ENCODE measurements at places on chromosomes 11 and 22.

DNA sequence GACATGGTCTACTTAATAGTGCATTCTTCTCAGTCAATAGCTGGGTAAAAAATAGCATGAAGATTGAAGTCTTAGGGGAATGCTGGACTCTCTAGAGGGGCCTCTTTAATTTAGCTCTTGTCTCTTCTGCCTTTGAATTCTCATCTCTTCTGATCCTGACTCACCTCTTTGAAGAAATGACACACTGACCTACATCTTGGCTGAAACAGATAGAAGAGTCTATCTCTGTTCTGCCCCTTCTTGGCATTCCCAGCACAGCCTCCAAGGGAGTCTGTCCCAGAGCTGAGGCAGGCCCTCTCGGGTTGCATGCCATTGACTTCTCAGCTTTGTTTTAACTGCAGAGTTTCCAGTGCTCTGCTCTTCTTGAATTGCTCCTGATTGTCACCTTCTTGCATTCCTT is 55.7 kb downstream of the PTPRJ start:
- DNase-seq, result peak; percentile 20

DNA sequence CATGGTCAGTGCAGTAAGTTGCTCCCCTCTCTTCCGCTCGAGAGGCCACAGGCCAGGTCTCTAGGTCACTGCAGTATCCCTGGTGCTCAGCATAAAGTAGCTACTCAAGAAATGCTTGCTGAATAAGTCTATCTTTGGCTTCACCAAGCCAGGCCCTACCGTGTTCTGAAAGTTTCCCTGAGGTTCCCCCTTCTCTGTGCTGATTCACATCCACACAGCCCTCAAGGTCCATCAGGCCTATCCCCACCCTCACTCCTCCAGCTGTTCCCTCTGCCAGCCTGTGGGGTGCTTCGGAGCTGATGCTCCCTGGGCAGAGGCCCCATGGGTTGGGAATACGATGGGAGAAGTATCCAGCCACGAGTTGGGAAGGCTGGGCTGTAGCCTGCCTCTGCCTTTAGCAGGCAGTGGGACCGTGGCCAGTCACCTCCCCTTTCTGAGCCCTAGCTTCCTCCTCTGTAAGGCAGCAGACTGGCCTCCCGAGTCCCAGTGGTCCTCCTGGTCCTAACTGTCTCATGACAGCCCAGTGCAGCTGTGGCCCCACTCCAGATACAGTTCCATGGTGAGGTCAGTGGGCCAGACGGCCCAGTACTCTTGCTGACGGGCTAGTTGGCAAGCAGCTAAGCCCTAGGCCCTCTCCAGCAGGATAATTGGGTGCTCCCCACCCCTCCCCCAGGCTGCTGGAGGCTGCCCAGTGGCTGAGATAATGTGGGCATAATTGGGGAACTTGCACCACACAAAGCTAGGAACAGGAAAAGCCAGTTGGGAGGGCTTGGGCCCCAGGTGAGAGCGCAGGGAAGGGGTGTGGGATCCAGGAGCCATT is 48.2 kb downstream of the NECTIN1 start:
- DNase-seq, result no peak

DNA sequence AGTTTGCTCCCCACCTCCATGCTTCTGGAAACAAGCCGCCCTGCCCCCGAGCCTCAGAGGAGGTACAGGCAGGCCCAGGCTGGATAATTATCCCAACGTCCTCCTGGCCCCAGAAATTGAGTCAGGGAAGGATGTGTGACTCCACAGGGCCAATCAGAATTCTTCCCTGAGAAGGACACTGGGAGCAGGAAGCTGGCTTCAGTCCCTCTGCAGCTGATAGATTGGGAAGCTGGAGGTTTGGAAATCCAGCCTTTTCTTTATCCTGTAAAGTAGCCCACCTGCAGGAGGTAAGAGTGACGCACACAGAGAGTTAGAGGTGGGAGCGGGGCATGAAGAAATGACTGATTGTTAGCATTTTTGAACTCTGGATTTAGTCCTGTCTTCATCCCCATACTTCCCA is 97.5 kb upstream of the CD82 start:
- no peak for DNase-seq

DNA sequence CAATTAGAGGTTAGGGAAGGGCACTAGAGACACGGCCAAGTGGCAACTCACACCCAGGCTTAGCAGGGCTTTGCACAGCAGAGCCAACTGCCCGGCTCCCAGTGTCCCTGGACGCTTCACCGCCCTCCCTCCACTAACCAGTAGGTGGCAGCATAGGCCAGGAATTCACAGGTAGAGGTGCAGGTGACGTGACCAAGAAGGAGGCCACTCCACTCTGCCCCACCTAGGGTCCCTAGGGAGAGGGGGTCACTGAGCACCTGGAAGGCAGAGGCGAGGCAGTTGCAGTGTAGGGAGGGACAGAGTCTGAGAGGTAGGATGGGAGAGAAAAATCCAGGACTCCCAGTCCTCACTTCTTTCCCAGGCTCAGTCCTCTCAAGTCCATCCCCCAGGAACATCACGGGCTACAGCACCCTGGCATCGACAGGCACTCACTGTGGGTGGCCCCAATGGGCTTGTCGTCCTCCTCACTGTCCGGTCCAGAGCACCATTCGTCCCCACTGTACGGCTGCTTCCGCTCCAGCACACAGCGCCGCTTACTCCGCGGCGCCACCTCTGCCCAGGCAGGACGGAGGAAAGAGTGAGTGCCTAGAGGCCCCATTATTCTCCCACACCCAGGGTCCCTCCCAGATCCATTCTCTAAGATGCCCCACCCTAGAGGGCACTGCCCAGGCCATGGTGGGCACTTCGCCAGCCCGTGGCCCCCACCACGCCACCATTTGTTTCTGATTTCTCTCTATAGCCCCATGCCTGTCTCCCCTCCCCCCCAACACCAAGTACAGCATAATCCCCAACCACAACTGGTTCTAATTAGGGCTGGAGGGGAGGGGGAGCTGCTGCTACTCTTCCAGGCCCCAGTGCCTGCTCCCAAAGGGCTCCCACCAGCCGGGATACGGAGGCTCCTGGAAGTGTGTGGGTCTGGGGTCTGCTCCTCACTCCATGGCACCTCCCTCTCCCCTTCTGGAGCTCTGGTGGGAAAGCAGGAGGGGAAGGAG is 18.4 kb downstream of the BCL9L start:
- peak; percentile 82 for DNase-seq

DNA sequence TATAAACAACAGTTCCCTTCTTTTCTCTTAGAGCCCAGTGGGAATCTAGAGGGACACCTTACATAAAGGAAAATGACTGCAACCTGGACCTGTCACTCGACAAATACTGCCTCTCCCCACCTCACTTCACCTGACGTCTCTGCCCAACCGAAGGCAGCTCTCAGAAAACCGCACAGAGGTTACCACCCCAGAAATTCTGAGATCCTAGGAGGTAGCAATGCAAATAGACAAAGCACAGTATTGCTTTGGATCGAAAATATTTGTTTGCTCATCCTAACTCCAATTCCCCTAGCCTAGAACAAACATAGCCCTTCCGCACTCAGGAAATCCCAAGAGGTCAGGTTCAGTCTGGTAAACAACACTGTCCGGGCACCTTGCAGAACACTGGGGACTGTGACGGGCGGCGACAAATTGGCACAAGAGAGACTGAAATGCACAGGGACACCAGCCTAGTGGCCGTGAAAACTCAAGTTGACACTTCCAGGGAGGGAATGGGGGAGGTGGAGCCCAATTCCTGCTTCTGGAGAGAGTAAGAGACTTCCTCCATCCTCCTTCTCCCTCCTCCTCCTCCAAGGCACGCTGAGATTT is 420 bp upstream of the TRIM44 start:
- peak; percentile 10 for DNase-seq

DNA sequence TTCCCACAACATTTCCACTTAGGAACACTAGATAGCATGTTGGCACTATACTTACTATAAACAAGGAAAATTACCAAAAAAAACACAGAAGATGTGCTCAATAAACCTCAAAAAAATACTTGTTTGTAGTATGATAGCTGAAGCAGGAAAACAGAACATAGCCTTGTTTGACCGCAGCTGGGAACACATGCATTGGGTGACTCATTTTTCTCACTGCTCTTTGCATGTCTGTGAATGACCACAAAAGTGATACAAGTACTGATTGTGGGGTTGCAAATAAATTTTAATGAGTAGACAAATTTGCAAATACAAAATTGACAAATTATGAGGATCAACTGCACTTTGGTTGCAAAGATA is 22.8 kb upstream of the GUCY1A2 start:
- DNase-seq, result no peak

DNA sequence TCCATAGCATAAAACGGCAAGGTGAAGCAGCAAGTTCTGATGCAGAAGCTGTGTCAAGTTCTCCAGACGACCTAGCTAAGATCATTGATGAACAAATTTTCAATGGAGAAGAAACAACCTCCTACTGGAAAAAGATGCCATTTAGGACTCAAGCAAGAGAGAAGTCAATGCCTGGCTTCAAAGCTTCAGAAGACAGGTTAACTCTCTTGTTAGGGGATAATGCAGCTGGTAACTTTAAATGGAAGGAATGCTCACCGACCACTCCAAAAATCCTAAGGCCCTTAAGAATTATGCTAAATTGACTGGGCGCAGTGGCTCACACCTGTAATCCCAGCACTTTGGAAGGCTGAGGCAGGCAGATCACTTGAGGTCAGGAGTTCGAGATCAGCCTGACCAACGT is 31.3 kb downstream of the CLTCL1 start:
- DNase-seq, result no peak

DNA sequence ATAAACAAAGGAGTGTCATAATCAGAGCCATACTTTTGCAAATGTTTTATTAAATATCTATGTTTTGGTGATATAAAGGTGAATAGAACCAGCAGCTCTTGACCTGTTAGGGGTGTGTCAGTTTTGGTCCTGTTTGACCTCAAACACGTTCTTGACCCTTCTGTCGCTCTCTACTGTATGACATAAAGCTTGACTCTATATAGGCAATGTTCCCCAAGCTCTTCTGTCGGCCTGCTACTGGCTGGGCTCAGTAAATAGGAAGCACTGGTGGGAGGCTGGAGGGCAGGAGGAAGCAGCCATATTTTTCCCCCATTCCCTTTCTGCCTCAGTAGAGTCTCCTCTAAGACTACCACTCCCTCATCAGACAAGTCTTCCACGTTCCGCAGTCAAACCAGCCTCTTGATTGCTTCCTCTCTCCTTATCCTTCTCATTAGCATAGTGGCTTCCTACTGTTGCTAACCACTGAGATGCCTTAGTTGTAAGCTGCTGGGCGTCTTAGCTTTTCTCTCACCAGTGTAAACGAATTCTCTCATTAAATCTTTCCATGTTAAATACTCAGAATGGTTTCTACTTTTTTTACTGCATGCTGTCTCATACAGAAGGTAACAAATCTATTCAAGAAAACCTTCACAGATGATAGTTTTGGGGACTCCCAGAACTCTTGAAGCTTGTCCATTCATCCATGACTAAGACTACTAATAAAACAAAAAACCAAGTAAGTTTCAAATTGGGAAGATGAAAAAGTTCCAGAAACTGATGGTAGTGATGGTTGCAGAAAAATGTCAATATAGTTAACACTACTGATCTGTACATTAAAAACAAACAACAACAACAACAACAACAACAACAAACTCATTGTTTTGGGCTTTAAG is 3.3 kb downstream of the NPAT start:
- DNase-seq, result no peak

DNA sequence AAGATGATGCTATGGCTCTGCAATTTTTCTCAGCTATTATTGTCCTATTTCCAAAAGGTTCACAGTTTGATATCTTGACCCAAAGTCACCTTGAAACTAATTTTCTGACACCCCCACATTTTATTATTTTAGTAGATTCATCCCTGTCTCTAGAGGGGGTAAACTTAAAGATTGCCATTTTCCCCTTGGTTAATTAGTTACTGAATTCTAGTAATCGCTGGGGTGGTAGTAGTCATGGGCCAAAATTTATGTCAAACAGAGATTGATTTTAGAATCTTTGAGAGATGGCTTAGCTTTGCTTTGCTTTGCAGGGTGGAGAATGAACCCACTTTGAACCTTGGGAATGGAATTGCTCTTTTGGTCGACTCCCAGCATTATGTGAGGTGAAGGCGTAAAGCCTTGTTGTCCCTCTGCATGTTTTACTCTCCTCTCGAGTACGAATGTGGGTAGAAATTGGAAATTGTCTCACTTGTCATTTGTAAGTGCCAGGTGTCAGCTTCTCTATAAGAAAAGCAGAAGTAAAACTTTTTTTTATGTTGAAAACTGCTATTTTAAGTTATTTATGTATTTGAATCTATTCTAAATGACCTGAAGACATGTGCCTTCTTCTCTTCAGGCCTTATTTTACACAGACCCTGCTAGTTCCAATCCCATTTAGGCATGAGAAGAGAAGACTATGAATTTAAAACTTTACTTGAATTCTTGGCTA is 42.4 kb upstream of the RCE1 start:
- no peak for DNase-seq

- DNase-seq, result no peak
Observed at GRCh38 chr11:107581147-107581546, 9.8 kb upstream of the ELMOD1 start.

GRCh38 chr11:68827733-68828132 is 14.0 kb downstream of the CPT1A start:
- DNase-seq, result no peak

- DNase-seq, result no peak
Observed at GRCh38 chr22:48923996-48924395, 903.7 kb downstream of the BRD1 start.

- DNase-seq, result no peak
Observed at GRCh38 chr11:125295931-125296330, 131.4 kb downstream of the PKNOX2 start.

GRCh38 chr11:100810146-100810545 is 123.1 kb downstream of the ARHGAP42 start:
- DNase-seq, result no peak

DNA sequence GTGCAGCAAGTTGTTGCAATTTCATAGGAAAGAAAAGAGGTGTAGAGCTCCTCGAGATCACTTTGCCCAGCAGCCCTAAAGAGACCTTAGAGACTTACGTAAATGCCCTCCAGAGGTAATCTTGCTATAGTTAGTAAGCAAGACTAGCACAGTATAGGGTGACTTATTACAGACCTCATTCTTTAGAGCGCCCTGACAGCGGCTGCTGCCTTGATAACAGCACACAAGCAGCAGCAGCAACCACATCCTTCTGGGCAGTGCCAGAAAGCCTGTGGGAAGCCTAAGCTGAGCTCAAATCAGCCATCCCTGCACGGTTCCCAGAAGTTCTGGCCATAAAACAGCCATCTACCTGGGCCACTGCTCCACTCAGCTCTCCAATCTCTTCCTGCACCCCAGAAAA is 22.6 kb upstream of the OR56B1 start:
- no peak for DNase-seq

GRCh38 chr11:134863294-134863693 is 451.3 kb upstream of the B3GAT1 start:
- no peak for DNase-seq

DNA sequence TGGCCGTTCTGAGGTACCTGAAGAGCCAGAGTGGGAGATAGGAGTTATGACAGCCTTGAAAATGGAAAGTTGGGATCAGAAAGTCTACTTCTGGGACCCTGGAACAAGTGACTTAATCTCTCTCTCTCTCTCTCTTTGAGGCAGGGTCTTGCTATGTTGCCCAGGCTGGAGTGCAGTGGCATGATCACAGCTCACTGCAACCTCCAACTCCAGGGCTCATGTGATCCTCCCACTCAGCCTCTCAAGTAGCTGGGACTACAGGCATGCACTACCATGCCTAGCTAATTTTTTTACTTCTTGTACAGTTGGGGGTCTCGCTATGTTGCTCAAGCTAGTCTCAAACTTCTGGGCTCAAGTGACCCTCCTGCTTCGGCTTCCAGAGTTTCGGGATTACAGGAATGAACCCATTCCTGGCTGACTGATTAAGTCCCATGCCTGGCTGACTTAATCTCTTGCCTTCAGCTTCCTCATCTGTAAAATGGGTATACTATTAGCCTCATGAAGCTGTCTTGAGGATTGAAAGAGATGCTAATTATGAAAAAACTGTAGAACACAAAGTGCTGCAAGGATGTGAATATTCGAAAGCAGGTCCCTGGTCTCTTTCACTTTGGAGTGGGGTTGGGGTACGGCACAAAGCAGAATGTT is 87.7 kb downstream of the UBASH3B start:
- no peak for DNase-seq
